ENCODE measurements at places on chromosomes 12 and 14.

GRCh38 chr12:16112612-16113560, 164.6 kb downstream of the SLC15A5 start:
- no peak for DNase-seq

DNA sequence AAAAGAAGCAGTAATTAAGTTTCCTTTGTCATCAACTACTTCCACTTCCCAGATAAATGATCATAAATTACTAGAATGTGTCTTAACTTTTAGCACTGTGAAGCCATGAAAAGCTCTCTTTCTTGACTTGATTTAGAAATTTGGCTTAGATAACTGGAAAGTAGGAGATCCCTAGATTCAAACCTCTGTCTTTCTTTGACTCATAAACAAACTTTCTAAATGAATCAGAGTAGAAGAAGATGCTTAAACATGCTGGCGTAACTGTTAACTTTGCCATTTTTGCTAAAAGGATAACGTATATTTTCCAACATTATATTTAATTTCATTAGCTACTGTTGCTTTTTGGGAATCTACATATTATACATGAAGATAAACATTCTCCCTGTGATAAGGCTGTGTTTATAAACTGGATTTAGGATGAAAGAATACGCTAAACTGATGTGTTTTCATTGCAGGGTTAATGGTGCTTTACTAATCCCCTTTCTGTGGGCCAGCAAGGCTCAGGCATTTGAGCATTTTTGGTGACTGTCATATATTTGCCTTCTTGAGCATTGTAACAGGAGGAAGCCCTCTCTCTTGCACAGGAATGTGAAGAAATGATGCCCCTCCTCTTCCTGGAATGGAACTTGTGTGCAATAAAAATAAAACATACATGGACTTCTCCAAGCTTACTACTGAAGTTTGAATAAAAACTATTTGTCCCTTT, 301.4 kb downstream of the BMP4 start:
- DNase-seq, result no peak

DNA sequence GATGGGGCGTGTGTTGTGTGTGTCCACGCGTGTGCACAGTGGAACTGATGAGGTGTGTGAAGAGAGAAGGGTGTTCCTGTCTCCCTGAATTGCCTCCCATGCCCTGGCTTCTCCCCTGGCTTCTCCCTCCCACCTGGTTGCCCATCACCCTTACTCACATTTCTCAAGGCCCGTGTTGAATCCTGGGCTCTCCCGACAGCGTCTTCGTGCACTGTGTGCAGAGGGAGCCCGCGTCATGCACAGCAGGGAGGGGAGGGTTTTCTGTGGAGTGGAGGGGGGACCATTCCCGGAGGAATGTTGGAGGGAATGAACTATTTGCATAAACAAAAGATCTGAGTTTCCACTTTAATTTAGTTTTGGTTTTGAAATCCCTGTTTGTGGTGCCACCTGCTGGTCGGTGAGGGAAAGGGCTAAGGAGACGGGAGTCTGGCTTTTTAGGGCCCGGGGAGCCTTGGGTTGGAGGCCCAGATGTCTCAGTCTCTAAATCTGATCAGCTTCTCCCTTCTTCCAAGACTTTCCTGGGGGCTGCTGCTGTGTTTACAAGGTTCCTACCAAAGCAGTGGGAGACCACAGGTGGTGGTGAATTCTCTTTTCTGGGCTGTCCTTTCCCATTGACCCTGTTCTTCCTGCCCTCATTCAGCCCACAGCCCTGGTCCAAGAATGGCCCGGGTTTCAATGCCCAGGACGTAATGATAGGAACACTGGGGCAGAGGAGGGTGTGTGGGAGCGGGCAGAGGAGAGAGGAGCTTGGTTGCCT, at the start of gene C1R:
Gene C1R (minus strand): TSS at position 217 of the 757 bp plus-strand sequence. CDS start 57 bp downstream, at position 160.
- DNase-seq, result no peak

GRCh38 chr14:61524936-61525292, 170.4 kb upstream of the HIF1A start:
- no peak for DNase-seq

DNA sequence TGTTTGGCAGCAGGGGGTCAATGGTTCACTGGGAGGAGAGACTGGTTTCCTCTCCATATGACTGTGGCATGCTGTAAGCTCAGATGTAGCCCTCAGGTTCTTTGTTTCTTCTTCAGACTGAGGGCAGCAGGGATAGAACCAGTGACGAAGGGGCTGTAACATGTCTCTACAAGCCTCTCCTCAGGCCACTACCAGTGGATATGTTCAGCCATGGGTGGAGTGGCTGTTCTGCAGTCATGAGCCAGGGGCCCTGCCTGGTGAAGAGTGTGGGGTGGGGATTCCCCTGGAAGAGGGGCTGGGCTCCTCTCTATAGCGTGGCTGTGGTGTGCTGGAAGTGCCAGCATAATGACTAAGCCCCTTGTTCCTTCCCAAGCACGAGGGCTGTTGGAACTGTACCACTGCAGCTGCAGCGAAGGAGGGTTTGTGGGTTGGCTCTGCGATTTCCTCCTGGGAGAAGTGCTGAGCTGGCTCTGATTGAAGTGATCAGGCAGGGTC, 55.8 kb downstream of the CMAS start:
- DNase-seq, result no peak

DNA sequence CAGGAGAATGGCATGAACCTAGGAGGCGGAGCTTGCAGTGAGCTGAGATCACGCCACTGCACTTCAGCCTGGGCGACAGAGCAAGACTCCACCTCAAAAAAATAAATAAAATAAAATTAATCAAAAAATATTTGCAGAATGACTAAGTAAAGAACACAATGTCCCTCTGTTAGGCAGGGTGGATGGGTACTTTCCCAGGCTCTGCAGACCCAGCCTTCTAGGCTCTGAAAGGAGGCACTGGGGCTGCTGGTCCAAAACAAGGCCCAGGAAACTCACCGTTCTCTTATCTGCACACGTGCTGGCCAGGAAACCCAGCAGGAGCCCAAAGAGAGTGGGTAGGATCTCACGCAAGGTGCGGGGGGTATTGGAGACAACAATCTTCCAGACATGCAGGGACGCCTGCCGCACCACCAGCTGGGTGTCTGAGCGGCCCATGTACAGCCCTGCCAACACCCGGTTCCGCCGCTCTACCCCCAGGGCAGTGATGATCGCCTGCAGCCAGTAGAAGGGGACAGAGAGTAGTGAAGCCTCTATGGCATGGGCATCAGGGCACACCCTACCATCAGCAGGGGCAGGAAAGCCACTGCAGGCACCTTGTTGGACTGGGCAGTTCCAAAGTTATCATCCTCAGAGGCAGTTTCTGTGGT, 25.8 kb upstream of the RAB35 start:
- no peak for DNase-seq

DNA sequence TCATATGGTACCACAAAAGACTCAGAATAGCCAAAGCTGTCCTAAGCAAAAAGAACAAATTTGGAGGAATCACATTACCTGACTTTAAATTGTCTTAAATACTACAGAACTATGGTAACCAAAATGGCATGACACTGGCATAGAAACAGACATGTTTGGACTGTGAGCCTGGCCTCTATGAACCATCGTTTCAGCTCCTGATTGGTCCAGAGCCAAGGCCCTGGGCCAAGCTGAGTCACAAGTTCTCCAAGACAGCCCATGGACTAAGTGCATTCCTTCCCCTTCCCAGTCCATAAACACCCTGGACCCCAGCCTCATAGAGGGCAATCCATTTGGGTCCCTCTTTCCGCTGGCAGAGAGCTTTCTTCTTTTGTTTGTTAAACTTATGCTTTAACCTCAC, 12.1 kb upstream of the PRR4 start:
- no peak for DNase-seq
